AG04449 (cell line): ENCODE measurements at places on chromosomes 2 and 18.

- no peak for DNase-seq
Measured at GRCh38 chr2:233353769-233354499, at the start of gene DGKD. DGKD (plus strand) TSS chr2:233354494; CDS start chr2:233354519, 25 bp downstream.

- no peak for DNase-seq
Measured at GRCh38 chr2:10257036-10257435, 45.7 kb upstream of the HPCAL1 start.

DNA sequence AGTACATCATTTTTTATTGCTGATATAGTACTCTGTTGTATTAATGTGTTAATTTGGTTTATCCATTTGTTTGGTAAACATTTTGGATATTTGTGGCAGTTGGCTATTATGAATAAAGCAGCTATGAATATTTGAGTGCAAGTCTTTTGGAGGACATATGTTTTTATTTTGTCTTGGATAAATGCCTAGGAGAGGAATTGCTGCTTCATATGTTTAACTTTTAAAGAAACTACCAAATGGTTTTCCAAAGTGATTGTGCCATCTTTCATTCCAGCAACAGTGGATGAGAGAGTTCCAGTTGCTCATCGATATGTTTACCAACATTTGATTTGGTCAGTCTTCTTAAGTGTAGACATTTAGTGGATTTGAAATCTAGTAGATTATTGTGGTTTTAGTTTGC, 51.8 kb downstream of the MERTK start:
- no peak for DNase-seq

DNA sequence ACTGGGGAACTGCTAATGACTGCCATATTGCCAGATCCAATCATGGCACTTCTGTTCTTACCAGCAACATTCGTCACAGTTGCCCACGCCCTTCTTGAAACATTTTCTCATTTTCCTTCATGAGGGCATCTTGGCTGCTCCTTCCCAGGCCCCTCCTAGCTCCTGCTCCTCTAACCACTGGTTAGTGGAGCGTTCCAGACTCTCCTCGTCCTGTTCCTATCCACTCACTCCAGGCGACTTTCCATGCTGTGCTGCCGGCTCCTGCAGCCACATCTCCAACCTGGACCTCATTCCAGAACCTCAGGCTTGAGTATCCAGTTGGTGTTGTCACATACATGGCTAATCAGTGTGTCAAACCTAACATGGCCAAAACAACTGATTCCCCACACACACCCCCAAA, 1.3 kb upstream of the ADI1 start:
- no peak for DNase-seq

- DNase-seq: no peak
Measured at GRCh38 chr2:176188774-176189680, 559 bp downstream of the HOXD1 start.

DNA sequence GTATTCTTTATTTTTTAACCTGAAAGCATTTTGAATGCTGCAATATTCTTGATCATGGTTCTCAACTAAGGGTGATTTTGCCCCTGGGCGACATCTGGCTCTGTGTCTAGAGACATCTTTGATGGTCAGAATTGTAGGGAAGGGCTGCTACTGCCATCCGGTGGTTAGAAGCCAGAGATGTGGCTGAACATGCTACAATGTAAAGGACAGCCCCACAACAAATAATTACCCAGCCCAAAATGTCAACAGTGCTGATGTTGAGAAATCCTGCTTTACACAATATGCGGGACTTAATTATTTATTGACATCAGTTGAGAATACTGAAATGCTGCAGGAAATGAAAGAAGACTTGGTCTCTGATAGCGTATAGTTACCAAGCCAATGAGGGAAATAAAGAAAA, 37.5 kb upstream of the SERPINB2 start:
- no peak for DNase-seq

GRCh38 chr2:127695491-127696472, 5.5 kb upstream of the SFT2D3 start:
- no peak for DNase-seq
